ENCODE measurements at places on chromosomes 12 and 14.

GRCh38 chr12:87861791-87862190, 167.4 kb downstream of the C12orf50 start:
- DNase-seq, result no peak

GRCh38 chr12:98194591-98194990, 320.8 kb upstream of the TMPO start:
- no peak for DNase-seq

- no peak for DNase-seq
Observed at GRCh38 chr14:100784523-100785337, 41.2 kb upstream of the MEG3 start.

GRCh38 chr12:51028126-51028812, 2.1 kb upstream of the SLC11A2 start:
- DNase-seq, result no peak

- no peak for DNase-seq
Observed at GRCh38 chr14:87241018-87241768, 751.8 kb downstream of the GALC start.

- no peak for DNase-seq
Observed at GRCh38 chr12:109766251-109766778, 52.7 kb downstream of the FAM222A start.

DNA sequence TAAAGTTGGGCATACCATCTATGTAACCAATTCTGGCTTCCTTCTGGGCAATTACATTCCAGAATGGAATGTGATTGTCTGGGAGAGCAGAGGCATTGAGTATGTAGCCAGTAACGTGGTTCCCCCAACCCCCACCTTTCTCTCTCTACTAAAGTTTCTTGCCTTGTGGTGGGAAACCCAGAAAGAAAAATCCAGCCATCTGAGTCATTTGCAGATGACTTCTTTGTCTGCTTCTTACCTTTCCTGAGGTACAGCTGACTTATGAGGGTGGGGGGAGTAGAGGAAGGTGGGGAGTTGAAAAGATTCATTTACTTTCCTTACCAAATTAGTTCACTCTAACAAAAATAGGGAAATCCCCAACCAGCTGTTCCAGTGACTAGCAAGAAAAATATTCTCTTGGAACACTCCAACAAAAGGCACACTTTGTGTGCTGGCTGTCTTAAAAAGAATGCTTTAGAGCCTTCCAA, 112.1 kb upstream of the FRMD6 start:
- no peak for DNase-seq

DNA sequence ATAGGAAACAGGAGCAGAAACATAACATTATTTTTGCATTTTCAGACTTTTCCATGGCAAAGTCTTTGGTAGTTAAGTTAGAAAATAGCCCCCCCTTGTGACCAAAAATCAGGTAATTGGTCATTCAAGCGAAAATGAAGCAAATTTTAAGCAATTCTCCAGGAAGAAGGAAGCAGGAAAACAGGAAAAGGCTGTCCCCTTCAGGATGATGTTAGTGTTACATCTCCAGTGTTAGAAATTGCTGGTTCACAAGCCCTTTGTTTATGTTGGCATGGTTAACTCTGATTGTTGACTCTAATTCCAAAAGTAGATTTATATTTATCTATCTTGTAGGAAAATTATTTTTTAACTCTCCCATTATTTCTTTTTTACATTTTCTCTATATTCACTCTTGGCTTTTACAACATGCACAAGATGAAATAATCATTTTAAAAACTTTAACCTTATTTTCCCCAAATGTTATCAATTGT, 18.8 kb upstream of the GAS2L3 start:
- DNase-seq, result no peak

DNA sequence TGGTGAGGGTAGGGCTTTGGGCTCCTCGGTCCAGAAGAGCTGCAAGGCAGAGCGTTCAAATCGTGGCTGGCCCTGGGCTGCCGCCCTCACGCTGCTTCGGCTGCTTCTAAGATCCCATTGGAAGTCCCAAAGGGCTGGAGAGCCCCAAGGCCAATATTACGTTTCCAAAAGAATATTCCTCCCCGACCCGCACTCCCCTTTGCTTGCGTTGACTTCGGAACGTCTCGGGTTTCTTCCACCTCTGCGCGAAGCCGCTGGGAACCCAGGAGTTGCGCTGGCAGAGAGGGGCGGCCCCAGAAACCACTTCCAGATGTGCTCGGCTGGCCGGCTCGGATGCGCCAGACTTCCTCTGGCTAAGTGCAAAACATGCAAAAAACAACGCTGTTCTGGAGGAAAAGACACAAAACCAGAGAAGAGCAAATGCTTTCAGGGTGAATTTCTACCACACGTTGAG, at the start of gene GLT8D2:
Gene GLT8D2, minus strand, starts transcription at position 285 of the 454 bp plus-strand sequence. CDS start 30,539 bp downstream, outside the sequence.
- DNase-seq, result no peak

DNA sequence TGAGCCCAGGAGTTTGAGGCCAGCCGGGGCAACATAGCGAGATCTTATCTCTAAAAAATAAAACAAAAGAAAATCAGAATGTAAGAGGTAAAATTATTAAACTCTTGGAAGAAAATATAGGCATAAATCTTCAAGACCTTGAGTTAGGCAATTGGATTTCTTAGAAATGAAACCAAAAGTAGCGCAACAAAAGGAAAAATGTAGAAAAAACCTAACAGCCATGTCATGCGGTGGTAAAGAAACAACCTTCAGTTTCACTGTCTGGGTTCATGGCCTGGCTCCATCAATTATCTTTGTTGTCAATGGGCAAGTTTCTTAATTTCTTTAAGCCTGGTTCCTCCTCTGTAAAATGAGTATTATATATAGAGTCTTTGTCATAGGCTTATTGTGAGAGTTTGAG, 5.6 kb upstream of the GCH1 start:
- no peak for DNase-seq

DNA sequence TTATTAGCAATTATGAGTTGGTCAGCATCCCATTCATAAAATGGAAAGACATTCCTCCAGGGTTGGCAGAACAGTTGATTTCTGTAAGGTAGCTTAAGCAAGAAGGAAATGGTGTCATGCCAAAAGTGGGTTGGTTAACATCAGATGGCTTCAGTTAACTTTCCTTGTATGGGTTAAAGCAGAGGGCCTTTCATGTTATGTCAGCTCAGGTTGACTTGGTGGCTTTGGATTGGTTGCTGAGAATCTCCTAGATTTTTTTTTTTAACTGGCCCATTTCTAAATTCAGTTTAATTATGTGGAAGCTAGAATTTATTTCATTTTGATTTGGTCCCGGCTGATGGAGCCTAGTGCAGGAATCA, 87.8 kb downstream of the BBS10 start:
- DNase-seq, result no peak

DNA sequence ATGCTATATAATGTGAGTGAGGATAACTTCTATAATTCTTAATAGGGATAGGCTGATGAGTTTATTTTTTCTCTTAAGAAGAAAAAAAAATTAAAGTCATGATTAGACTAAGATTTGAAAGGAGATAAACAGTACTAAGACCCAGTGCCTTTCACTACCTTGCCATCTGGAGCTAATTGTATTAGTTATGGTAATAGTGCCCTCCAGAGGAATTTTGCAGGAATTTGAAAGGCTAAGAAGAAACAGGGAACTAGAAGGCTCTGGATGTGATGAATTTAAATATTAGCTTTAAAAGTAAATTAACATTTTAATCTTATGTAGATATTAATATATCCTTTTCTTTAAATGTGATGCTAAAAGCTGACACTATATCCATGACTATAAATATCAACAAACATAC, 36.6 kb upstream of the PIK3C2G start:
- no peak for DNase-seq

GRCh38 chr12:87430444-87430843, 598.8 kb downstream of the C12orf50 start:
- DNase-seq, result no peak

- DNase-seq, result no peak
Observed at GRCh38 chr14:31258427-31259039, 50.9 kb upstream of the HECTD1 start.

Measured in stimulated activated CD4-positive, alpha-beta T cell treated with anti-CD3 and anti-CD28 coated beads, Interleukin-12 subunit alpha, Interleukin-12 subunit beta, amount 100 ng/mL, for 4 hours (primary cell).